ENCODE measurements at places on chromosomes 6 and 20.

- no peak for DNase-seq
These were observed 3.9 kb upstream of the RBM24 start for GRCh38 chr6:17277256-17277655.

DNA sequence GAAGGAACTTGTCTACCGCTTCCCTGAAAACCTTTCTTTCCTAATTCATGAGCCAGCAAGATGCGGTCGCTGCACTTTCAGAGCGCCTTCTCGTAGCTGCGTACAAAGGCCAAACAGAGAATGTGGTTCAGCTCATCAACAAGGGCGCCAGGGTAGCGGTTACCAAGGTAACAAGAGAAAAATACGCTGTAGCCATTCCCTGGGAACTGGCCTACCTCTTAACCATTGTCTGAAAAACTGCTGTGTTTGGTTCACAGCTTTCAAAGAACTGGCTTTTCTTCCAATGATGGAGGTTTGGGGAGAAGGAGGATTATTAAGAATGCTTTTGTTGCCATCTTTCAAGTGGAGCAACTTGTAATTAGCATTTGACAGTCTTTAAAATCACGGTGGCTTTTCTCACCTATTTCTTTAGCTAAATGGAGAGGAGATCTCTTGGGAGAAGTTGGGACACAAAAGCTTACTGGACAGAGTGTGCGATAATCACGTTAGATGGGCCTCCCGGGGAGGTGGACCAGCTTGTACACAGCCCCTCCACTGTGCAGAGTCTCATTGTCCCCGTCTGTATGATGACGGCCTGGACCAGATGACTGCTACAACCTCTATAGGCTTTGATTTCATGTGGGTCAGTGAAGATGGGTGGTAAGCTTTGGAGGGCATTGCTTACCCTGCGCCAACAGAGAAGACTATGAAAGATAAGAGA is 71.5 kb downstream of the LYRM2 start:
- no peak for DNase-seq

DNA sequence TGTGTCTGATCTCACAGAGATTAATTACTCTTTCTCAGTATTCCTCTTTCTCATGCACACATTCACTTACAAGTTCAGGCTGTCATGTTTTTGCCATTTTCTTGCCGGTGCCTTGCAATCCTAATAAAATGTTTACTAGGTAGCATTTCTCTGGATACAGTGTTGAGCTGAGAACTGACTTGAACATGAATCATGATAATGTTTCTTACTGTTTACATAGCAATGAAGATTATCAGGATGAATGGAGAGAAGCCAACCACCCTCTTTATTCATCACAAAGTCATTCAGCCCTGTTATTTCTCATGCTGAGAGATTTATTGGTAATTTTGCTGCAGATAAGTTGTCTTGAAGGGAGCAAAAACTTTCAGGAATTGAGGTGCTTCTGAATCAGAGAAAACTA is 185.5 kb upstream of the ECI2 start:
- no peak for DNase-seq

GRCh38 chr6:137494281-137494987 is at the start of gene OLIG3:
Gene OLIG3 (minus strand): TSS chr6:137494394. CDS start chr6:137494170, 224 bp downstream.
- DNase-seq = no peak

DNA sequence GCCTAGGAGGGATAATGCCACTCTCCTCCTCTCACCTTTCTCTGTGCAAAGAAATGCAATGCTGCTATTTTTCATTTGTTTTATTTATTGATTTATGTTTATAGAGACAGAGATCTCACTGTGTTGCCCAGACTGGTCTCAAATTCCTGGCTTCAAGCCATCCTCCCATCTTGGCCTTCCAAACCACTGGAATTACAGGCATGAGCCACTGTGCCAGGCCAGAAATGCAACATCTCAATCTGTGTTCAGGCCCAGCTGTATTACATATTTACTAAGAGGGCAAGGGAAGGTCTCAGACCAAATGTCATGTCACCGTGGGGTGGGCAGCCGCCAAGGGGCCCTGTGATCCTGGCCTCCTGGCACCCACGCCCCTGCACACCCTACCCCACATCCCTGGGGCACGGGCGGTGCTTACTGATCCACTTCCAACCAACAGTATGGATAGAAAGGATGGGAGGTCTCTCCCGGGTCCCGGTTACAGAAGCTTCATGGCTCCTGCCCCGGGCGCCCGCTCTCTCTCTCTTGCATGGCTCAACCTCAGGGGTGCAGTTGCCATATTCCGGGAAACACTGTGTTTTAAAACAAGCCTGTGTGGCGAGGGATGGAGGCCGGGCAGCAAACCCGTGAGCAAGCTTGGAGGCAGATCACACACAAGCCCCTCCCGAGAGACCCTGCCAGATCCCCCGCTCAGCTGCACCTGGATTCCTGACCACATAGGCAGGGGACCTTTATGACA is 111.8 kb downstream of the AGPAT4 start:
- no peak for DNase-seq

GRCh38 chr6:43492673-43493072 is 15.3 kb downstream of the TJAP1 start:
- DNase-seq = no peak

- no peak for DNase-seq
These were observed at the start of gene MPIG6B for GRCh38 chr6:31723245-31723979. Gene MPIG6B (plus strand): TSS chr6:31723373. CDS start chr6:31723384, 11 bp downstream.

DNA sequence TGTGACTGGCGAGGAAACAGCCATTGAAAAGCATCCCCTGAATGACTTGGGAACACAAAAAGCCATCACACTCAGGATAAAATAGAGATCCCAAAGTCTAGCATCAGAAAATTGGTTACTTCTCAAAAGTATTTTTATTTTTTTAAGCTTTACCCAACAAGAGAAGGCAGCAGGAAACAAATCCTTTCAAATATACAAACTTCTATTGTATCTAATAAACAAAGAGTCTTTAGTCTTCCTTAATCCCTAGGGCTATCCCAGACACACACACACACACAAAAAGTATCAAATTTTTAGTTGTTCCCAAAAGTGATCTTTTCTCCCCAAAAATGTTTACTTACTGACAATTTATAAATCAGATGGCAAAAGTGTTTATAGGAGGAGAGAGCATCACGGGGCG is 33.2 kb upstream of the MARCKS start:
- no peak for DNase-seq

- no peak for DNase-seq
These were observed 20.8 kb downstream of the CRISP2 start for GRCh38 chr6:49692534-49692933.

- no peak for DNase-seq
These were observed 129.7 kb downstream of the RALGAPA2 start for GRCh38 chr20:20582734-20583133.

GRCh38 chr20:54126806-54127655 is 46.8 kb downstream of the CYP24A1 start:
- DNase-seq = no peak

- DNase-seq = no peak
These were observed 19.2 kb downstream of the SNRPB start for GRCh38 chr20:2451422-2451821.

- no peak for DNase-seq
These were observed 120.6 kb downstream of the MMUT start for GRCh38 chr6:49342410-49342809.

- no peak for DNase-seq
These were observed 25.2 kb upstream of the RNF24 start for GRCh38 chr20:4040283-4041179.

GRCh38 chr6:4342407-4343137 is 207.2 kb upstream of the ECI2 start:
- DNase-seq = no peak

- no peak for DNase-seq
These were observed 5.1 kb downstream of the BLOC1S5 start for GRCh38 chr6:8059129-8059528.

- DNase-seq = no peak
These were observed 4.8 kb downstream of the NOP56 start for GRCh38 chr20:2657241-2657640.

DNA sequence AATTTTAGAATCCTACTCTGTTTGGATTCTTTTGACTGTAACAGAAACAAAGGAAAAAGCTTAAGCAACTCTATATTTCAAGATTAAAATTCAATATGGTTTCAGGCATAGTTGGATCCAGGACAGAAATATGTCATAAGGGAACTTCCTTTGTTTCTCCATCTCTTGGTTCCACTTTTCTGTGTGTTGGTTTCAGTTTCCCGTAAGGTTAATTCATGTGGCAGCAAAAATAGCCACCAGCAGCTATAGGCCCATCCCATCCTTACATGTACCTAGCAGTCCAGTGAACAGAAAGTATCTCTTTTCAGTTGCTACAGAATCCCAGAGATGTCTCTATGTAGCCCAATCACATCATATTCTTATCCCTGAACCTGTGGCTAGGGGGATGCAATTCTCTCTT is 8.8 kb upstream of the FAM8A1 start:
- DNase-seq = no peak

DNA sequence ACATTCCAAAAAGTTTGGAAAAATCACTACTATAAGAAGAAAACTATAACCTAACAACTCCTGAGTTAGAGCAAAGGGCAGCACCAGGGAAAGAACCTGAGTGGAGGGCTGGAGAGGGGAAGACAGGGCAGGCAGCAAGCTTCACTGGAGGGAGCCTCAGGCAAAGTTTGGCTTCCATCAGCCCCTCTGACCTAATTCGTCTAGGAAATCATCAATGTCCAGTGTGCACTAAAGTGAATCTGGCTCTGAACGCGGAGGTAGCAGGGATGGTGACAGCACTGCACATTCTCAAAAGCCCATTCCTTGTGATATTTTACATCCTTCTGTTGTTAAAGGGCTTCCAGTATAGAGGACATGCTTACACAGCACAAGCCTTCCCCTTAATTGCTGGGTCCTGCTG is 87.1 kb downstream of the ZDHHC14 start:
- no peak for DNase-seq

DNA sequence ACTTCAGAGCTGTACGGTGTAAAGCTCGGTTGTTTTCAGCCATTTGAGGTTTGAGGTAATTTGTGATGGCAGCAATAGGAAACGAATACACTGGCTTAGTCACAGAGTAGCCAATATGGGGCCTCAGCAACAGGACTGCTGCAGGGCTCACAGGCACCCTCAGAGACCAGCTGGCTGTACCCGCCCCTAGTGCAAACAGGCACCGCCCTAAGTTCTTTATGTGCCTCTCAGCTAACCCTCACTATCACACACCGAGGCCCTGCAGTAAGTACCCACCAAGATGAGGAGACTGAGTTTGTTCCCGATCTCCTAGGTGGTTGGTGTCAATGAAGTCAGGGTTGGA is 11.2 kb upstream of the SERPINB9 start:
- DNase-seq = no peak

GRCh38 chr6:167956983-167957492 is 40.4 kb upstream of the KIF25 start:
- no peak for DNase-seq

GRCh38 chr6:69427882-69428281 is 368.9 kb downstream of the LMBRD1 start:
- DNase-seq = no peak

DNA sequence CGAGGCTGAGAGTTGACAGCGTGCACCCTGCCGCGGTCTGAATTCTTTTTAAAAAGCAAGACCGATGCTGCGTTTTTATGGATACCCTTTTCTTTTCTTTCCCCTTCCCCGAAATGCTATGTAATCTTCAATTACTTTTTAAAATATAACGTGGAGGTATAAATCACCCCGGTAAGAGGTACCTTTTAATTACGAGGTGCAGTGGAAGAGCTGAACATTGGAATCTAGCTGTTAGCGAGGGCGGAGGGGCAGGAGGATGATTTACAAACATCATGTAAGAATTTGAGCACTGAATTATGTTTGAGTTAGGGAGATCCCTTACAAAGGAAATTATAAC is 1.2 kb downstream of the EYA2 start:
- DNase-seq = no peak

- no peak for DNase-seq
These were observed 21.2 kb downstream of the REV3L start for GRCh38 chr6:111461860-111462259.

GRCh38 chr6:117200067-117200466 is 65.3 kb upstream of the VGLL2 start:
- DNase-seq = no peak

DNA sequence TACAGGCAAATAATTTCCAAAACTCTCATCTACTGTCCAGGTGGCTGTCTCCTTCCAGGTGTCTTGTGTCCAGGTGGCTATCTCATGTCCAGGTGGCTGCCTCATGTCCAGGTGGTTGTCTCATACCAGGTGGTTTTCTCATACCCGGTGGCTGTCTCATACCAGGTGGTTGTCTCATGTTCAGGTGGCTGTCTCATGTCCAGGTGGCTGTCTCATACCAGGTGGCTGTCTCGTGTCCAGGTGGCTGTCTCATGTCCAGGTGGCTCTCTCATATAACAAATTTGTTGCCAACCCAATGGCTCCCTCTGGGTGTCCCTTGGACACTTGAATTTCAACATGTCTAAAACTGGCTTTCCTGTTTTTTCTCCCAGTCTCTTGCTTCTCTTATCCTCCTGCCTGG is 14.3 kb upstream of the SLC22A3 start:
- no peak for DNase-seq

DNA sequence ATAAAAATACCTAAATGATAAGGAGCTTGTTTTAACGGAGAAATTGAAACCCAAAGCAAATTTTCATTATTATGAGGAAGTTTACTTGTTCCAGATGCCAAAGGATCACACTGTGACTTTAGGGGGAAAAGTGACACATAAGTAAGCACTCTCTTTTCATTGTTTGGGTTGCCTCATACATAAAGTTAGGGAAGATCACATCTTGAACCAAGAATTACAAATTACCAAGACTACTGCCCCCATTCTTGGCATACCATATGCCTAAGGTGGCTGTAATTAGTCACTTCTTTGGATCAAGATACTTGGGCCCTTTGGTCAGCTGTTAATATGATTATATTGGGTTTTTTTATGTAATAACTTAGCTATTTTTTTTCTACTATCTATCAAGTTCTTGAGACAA is 269.0 kb downstream of the COL12A1 start:
- DNase-seq = no peak

DNA sequence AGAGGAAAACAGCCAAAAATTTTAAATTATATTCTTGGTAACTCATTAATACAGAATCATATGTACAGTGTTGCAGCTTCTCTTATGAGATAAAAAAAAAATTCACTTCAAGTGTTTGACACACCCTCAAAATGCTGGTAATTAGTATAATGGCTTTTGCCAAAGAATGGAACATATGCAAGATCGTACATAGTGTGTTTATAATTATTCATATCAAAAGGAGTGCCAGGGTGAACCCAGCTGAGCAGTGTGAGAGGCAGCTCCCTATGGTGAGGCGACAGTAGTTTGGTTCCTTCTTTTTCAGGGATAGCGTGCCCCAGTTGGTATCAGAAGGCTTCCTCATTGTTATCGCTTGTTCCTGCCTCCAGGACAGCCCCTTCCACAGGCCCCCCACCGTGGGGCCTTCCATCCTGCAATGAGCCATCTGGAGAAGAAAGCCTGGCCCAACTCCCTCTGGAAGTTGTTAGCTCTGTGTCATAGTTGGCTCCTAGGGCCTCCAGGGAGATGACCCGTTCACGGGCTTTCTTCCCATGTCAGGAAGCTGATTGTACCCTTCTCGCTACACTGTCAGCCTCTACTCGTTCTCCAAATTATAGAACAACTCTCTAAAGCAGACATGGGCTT is 150.7 kb downstream of the FRK start:
- no peak for DNase-seq

GRCh38 chr6:70404658-70405057 is 8.7 kb upstream of the FAM135A start:
- DNase-seq = no peak
